ENCODE measurements at places on chromosomes 4 and X.

- DNase-seq = no peak
Measured at GRCh38 chr4:8338351-8338961, 68.9 kb downstream of the HTRA3 start.

GRCh38 chrX:12878536-12878935 is 11.7 kb downstream of the TLR7 start:
- no peak for DNase-seq

DNA sequence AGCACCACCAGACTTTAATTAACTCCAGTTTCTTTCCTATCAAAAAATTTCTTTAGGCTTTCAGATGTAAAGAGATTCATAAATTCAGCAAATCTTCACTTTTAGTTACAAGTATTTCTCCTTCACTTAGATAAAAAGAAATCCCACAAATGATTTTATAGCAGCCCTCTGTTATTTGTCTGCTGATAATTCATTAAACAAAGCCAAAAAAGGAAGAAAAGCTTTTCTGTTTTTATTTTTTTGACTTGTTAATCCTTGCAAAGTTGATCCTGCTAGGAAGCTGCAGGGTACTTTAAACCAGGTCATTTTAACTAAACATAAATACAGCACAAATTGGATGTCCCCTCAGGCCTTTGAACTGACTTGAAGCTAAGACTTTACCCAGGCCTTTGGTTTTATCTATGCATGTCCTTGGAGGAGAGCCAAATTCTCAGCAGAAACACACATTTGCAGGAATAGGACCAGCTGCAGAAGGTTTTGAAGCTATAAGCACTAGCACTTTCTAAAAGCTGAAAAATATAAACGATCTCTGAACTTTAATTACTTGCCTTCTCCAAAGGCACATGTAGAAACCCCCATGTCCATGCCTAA is 57.5 kb downstream of the PCDH18 start:
- no peak for DNase-seq

DNA sequence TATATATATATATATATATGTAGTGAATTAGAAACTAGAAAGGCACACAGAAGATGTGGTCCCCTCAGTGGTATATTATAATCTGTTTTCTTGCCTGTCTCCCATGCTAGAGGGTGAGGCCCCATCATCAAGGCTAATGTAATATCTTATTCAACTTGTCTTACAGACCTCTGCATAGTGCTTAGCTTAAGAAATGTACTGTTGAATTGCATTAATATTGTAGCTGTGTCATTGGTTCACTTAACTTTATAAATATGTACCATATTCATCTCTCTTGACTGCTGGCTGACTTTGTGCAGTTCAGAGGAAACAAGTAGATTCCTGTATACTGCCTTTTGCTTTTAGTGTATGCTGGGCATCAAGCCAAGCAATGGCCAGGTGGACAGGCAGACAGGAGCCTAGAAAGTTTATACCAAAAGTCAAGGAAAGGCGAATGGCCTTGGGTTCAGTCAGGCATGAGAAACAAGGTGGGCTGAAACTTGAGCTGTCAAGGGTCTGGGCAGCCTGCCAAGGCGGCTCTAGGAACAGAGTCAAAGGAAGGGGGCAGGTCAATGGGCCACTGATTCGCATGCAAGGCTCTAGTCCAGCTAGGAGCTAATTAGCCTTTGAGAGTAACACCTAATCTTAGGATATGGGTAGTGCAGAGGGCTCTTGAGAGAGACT is 78.8 kb upstream of the LEF1 start:
- peak; percentile 38 for DNase-seq

GRCh38 chr4:1047976-1048772 is 36.7 kb downstream of the FGFRL1 start:
- DNase-seq = no peak

GRCh38 chr4:26140150-26140898 is 180.5 kb upstream of the RBPJ start:
- no peak for DNase-seq

GRCh38 chrX:53279296-53280237 is 1.8 kb downstream of the IQSEC2 start:
- peak; percentile 26 for DNase-seq

DNA sequence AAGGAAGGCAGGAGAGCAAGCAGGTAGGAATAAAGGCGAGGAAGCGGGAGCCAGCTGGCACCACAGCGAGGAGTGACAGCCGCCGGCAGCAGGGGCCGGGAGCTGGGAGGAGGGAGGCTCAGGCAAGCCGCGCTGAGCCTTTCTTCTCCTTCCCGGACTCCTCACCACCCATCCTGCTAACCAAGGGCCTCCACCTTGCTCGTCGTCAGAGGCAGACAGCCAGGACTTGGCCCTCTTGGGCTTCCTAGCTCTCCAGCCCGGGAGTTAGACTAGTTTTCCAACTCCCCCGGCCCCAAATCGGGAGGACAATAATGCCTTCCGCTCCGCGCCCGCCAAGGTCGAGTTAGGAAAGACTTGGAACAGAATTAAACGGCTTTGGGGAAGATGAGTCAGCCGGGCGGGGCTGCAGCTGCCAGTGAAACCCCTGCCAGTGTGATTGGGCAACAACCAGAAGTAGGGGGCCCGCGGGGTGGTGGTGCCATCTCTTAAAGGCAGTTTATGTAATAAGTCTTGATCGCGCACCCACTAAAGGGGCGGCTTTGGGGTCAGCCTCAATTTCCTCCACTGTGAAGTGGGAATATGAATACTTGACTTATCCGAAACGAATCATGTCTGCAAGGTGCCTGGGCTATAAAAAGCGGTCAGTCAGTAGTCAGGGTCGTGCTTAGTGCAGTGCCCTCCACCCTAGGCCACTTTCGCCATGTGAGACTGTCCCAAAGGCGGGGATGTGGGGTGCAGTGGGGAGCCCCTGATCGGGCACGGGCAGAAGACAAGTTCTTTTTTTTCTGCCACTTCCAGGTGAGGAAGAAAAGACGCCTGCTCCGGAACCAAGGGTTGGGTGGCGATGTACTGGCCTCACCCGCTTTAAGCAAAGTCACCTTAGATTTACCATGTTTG is 6.7 kb upstream of the HSD17B10 start:
- DNase-seq = peak; percentile 57

DNA sequence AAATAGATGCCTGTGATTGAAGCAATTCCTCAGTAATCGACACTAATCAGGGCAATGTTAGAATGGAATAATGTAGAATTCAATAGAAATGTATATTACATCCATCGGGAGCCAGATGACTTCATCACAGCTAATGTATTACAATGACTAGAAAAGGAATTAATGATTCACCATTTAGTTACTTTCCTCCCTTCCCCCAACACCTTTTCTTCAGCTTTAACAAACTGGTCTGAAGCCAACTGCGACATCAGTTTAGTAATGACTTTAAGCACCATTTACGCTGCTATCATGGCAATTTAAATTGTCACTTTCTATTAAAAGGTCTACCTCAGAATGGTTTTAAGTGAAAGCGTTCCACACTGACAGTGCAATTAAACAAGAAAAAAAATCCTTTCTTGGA is 45.1 kb downstream of the SUPT20HL2 start:
- DNase-seq = no peak

GRCh38 chr4:92100975-92101374 is 202.8 kb upstream of the GRID2 start:
- DNase-seq = no peak

DNA sequence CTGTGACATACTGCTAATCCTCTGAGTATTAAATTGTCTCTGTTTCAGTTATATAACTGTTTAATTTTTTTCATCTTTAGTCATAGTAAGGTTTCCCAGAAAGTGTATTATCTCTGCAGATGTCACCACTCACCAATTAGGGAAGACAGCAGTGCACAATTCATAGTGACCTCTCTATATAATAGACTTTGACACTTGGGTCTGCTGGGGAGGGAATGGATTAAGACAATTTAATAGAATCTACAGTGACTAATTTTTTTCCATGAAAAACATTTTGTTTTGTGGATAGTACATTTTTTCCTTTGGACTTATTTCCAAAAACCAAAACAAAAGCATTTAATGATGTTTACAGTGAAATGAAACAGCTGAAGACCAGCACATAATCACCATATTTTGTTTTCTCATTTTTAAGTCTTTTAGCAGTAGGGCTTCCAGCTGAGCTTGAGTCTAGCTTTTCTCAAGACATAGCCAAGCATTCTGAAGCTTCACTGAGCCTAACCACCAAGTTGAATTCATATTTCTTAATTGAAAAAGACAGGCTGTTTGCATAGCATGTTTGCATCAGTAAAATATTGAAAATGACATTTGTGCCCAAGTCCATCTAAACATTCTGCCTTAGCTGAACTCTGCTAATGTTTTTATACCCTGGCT is 69.5 kb downstream of the PCDH19 start:
- DNase-seq = no peak

GRCh38 chrX:8364369-8365141 is 100.1 kb upstream of the VCX3B start:
- DNase-seq = peak; percentile 35

- peak; percentile 40 for DNase-seq
Measured at GRCh38 chr4:165343353-165344191, 16.1 kb downstream of the MSMO1 start.

- no peak for DNase-seq
Measured at GRCh38 chr4:60019180-60019579, 1180.9 kb upstream of the ADGRL3 start.

- no peak for DNase-seq
Measured at GRCh38 chrX:108235986-108236385, 144.4 kb downstream of the ATG4A start.

Data from HT-29 (cell line).